ENCODE measurements at places on chromosomes 4 and X.
A peak's percentile ranks its signal among the peaks of the same experiment; 100 is the strongest.

- DNase-seq, result peak; percentile 41
Measured at GRCh38 chr4:108107729-108108382, 60.9 kb downstream of the LEF1 start.

GRCh38 chrX:101195442-101196173, 24.0 kb upstream of the DRP2 start:
- no peak for DNase-seq

- DNase-seq, result no peak
Measured at GRCh38 chr4:40838742-40839141, 89.0 kb downstream of the NSUN7 start.

- DNase-seq, result no peak
Measured at GRCh38 chr4:165826166-165826565, 46.9 kb upstream of the TLL1 start.

GRCh38 chr4:164892018-164892417, 15.0 kb downstream of the APELA start:
- DNase-seq, result no peak

- no peak for DNase-seq
Measured at GRCh38 chrX:115311601-115312001, 22.1 kb downstream of the LUZP4 start.

DNA sequence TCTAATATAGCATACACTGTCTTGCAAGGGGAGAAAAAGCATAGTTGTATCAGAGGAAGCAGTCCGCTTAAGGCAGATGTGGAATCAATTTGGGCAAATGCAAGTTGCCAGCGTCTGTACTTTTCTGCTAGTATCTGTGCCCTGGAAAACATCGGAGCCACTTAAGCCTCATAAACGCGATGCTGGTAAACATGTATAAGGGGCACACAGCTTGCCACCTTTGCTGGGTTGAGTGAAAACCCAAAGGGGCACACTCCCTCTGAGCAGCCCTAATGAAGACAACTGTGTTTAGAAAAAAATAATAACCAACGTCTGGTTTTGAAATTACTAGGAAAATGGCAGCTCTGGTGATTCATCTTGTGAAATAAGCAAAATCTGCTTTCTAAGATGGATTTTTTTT, 24.3 kb downstream of the SMIM20 start:
- DNase-seq, result no peak

DNA sequence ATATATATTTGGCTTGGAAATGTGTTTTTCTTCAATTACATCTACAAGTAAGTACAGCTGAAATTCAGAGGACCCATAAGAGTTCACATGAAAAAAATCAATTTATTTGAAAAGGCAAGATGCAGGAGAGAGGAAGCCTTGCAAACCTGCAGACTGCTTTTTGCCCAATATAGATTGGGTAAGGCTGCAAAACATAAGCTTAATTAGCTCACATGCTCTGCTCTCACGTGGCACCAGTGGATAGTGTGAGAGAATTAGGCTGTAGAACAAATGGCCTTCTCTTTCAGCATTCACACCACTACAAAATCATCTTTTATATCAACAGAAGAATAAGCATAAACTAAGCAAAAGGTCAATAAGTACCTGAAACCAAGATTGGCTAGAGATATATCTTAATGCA, 26.1 kb downstream of the NUDT6 start:
- DNase-seq, result no peak

- peak; percentile 79 for DNase-seq
Measured at GRCh38 chr4:145299380-145300076, 119.1 kb upstream of the OTUD4 start.

- DNase-seq, result no peak
Measured at GRCh38 chr4:78075986-78076385, 18.9 kb downstream of the FRAS1 start.

DNA sequence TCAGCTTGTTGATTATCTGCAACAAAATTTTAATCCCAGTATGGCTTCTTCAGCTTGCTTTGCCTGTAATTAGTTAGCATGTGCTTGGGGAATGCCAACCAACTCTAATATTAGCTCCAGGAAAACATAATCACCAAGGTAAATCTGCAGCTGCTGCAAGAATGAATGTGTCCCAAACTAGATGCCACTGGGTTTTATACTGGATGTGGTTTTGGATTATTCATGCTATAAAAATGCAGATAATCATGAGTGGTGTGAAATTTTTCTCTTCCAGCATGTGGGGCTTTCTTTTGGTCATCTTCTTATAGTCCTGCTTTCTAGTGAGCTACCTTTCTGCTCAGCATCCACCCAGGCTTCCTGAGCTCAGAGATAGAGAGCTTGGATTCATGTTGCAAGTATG, 295.9 kb upstream of the CASK start:
- DNase-seq, result no peak

GRCh38 chr4:77358315-77358928, 201.4 kb downstream of the CCNG2 start:
- no peak for DNase-seq
